Tibial nerve (tissue), 4 donors: ENCODE measurements at places on chromosomes 5 and 9.

DNA sequence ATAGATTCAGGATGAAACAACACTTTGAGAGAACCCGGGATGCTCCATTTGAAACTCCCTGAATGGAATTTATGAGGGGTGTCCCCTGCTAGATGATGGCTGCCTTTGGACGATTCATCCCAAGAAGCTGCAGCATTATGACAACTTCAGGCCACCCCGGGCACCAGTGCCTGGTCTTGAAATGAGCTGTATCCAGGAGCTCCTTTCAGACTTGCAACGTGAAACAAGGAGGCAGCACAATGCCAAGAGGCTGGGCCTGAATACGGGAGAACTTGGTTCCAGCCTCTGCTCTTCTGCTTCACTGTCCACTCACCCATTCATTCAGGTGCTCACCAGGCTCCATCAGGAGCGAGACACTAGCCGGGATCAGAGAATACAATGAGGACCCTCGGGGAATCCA is 78.3 kb downstream of the STK10 start:
- DNase-seq = no peak

GRCh38 chr5:175517824-175518450 is 39.6 kb downstream of the SFXN1 start:
- no peak for DNase-seq

- DNase-seq = no peak
Measured at GRCh38 chr9:120934281-120934680, 7.7 kb upstream of the TRAF1 start.

DNA sequence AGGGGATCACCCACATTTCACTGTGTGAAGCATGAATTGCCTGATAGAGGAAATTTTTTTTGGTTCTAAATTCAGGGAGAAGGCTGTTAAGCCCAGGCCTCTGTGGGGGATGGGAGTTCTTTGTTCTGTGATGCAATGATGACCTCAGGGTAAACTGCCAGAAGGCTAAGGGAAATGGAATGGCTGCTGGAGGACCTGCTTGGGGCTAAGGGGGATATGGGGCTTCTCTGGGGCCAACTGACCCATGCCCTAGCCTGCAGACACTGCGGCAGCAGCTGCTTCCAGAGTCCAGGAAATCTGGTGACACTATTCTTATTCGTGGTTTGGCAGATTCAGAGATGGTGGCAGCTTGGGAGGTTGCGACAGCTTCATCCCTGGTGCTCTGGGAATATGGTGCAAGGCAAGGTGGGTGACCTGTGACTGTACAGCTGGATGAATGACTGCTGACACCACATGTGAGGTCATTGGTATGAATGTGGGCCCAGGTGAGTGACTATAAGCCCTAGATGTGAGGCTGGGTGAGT is 30.3 kb downstream of the VCP start:
- DNase-seq = peak; percentile 23

GRCh38 chr9:97545486-97545885 is 44.0 kb downstream of the TMOD1 start:
- no peak for DNase-seq

DNA sequence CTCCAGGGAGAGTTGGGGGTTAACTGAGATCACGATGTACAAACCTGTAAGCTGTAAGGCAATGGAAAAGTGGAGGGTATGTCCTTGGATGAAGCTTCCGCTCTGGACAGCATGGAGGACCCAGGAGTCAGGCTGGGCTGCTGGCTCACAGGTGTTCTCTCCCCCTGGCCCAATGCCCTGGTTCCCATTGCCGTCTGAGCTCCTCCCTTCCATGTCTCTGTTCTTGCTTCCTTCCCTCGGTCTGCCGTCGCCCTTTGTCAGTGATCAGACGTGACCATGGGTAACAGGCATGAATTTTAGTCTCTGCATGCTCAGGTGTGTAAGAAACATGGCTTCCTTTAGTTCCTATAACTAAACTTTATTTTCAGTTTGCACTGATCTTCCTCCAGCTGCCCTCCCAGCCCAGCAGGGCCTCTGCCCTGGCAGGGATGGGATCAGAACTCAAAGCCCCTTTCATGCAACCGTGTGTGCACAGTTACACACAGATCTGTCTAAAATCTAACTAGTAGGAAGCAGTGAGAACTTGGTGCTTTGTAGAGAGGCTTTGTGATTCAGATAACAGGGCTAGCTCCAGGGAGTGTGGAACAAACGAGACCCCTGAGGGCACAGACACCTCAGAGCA is 51.7 kb upstream of the KCNMB1 start:
- DNase-seq = no peak

DNA sequence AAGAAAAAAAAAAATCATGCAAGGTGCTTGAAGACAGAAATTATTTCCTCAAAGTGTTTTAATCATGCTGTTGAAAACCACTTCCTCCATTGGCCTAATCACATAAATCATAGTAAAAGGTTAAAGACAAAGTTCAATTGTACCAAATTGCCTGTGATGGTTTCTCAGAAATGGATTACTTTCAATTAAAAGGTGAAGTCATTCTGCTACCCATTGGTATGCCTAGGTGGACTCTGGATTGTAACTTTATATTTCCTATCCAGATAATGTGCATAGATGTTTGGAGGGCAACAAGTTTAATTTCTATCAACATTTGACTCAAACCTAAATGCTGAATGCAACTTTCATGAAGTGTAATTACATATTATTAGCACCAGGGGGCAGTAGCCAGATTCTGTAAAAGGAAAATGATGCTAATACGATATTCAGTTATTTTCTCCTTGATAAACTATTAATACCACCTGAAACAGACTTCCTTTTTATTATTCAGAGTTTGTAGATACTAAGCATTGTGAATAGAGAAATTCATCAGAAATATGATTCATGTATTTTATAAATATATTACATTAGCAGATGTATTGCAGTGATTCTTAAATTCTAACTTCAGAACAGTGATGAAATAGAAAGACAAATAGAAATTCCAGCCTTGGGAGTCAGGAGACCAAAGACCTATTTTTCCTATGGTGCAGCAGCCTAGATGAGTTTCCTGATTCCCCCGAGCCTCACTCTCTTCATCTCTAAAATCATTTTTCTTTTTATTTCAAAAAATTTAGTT is 148.2 kb downstream of the CAAP1 start:
- no peak for DNase-seq

GRCh38 chr5:128174951-128175350 is 91.4 kb downstream of the SLC12A2 start:
- DNase-seq = no peak

- DNase-seq = no peak
Measured at GRCh38 chr5:121285801-121286521, 565.7 kb upstream of the FTMT start.

GRCh38 chr5:79255786-79256557 is 20.0 kb downstream of the JMY start:
- DNase-seq = no peak

DNA sequence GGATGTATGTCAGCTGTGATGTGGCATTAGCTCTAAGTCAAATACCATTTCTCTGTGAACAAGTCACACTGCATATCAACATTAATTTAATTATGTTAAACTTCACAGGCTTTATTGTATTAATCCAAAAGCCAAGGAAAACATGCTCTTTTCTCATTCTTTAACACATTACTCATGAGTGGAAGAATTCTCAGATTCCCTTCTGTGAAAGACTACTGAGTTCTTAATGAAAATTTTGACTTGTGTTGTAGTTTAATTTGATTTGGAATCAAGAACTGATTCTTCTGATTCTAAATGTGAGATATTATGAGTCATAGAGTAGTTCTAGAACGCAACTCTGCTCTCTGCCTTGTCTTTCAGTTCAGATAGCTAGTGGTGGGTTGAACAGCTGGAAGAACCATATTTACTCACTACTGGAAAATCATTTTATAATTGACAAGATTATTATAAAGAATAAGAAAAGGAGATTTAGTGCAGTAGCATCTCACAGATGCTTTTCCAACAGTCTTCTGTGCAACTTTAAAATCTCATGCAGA is 90.6 kb downstream of the VCAN start:
- no peak for DNase-seq

DNA sequence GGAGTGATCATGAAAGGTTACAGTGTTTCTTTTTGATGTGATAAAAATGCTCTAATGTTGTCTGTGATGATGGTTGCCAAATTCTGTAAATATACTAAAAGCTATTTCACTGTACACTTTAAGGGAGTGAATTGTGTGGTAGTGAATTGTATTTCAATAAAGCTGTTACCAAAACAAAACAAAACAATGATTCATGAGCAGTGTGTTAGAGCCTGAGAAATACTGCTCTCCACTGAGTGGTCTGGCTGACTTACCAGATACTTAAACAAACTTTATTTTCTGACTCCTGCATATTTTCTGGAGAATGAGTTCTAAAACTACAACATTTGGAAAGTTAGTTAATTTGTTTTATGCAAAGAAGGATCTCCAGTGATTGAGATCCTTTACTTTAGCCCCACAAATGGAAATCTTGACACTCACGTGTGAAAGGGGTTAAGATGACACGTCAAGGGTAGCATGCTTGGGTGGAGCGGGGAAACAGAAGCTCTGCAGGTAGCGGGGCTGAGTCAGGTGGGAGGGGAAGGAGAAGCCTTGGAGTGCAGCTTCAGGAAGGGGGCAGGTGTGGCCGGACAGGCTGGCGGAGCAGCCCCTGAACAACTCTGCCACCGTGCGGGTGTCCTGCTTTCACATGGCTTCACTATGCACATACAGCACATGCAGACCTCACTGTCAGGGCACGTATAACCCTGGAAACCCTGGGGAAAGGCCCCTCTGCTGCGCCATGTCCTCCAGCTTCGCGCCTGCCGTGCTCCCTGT is 256.7 kb downstream of the IRX1 start:
- no peak for DNase-seq

DNA sequence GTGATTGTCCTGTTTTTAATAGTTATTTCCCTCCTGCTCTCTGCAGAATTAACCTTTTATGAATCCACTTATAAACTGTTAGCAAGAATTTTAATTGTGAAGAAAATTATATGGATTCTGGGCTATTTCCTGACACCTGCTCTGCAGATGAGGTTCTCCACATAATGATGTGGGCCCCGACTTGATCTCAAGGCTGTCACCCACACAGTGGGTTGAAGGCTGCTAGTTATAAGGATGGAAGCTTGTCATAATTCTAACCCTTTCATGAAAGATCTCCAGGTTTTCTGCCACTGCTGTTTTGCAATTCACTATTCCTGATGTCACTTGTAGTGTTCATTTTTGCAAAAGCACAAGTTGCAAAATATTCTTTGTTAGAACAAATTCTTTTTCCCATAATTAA is 69.1 kb upstream of the MAN2A1 start:
- DNase-seq = no peak
